ENCODE measurements at places on chromosomes 1 and 21. TPM values are rescaled to one million over a fixed set of nuclear protein-coding genes. Genes with fewer than 3 reads are reported as not detected.

The TMEM167B gene
- 20.5 TPM for total RNA-seq

The DYNLT5 gene
- 1.2 TPM for total RNA-seq

The GBP7 gene
- total RNA-seq = not detected

DNA sequence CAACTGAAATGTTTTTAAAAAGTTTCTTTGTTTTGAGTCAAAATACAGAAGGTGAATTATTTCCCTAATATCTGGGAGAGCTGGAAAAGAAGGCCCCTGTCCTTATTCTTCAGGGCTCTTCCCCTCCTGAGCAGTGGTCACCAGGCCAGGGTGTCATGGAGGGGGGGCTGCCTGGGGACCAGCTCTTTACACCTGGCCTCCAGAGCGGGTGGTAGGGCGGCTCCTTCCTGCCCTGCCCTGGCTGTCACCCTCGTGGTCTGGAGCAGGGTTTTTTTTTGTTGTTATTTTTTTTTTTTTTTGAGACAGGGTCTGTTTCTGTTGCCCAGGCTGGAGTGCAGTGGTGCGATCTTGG lies 6.6 kb downstream of the SKI start:
- H3K36me3 ChIP-seq = no peaks in the 10 kb centered on the region
- H3K27ac ChIP-seq = peak overlapping the region; percentile 85
- no peak for DNase-seq
- H3K4me3 ChIP-seq = no peak overlapping the region
- peaks cover 61% of the 10 kb centered on the region for H3K4me1 ChIP-seq

DNA sequence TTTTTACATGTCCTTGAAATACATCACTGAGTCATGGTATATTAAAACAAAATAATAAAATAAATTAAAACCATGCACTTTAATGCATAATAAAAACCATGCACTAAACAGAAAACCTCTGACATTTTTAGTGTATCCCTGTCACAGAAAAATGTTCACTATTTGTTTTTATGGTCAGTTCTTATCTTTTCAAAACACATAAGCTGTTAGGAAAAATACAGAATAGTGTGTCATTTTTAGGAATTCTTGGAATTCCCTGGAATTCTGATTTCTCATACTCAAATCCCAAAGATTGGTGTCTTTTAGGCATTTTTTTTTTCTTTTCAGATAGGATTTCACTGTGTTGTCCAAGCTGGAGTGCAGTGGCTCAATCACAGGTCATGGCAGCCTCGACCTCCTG lies 25.1 kb upstream of the TINAGL1 start:
- DNase-seq = no peak
- H3K27me3 ChIP-seq = no peaks in the 10 kb centered on the region
- no peak overlapping the region for H3K27ac ChIP-seq
- H3K4me1 ChIP-seq = peaks cover 2% of the 10 kb centered on the region
- no peak overlapping the region for H3K4me3 ChIP-seq

DNA sequence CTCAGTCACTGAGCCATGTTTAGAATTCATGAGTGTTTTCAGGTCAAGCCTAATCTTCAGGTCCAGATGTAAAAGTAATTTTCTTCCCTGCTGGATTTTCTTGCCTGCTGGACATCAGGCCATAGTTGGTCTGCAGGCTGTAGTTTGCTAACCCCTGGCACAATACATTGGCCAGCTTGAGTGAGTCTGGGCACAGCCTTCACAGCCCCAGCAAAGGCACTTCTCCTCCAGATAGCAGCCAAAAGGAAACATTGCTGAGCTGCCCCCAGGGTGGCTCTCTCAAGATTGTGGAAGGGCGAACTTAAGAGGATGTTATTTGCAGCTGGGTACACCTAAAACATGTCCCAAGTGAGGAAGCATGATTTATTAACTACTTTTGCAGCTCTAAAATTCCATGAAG lies 126.8 kb downstream of the PIK3R3 start:
- H3K36me3 ChIP-seq = peaks cover 30% of the 10 kb centered on the region
- no peak overlapping the region for H3K4me3 ChIP-seq
- H3K4me1 ChIP-seq = no peaks in the 10 kb centered on the region
- no peaks in the 10 kb centered on the region for H3K27me3 ChIP-seq
- H3K27ac ChIP-seq = no peak overlapping the region
- no peak for DNase-seq

GRCh38 chr1:14372526-14372925 lies 226.0 kb upstream of the KAZN start:
- H3K36me3 ChIP-seq = no peaks in the 10 kb centered on the region
- no peak for DNase-seq
- H3K4me1 ChIP-seq = no peaks in the 10 kb centered on the region

GRCh38 chr1:182968151-182968741 lies 15.3 kb upstream of the SHCBP1L start:
- DNase-seq = no peak
- no peak overlapping the region for H3K27ac ChIP-seq
- H3K27me3 ChIP-seq = no peaks in the 10 kb centered on the region
- no peaks in the 10 kb centered on the region for H3K36me3 ChIP-seq
- no peaks in the 10 kb centered on the region for H3K4me1 ChIP-seq

GRCh38 chr1:84912726-84913554 lies 19.9 kb upstream of the LPAR3 start:
- H3K36me3 ChIP-seq = no peaks in the 10 kb centered on the region
- H3K27me3 ChIP-seq = no peaks in the 10 kb centered on the region
- DNase-seq = no peak
- no peaks in the 10 kb centered on the region for H3K4me1 ChIP-seq
- H3K4me3 ChIP-seq = no peak overlapping the region
- no peak overlapping the region for H3K27ac ChIP-seq

- H3K4me3 ChIP-seq = no peak overlapping the region
- H3K27me3 ChIP-seq = no peaks in the 10 kb centered on the region
- DNase-seq = no peak
These were observed 127.1 kb downstream of the SLC30A10 start for GRCh38 chr1:219801156-219801820.

DNA sequence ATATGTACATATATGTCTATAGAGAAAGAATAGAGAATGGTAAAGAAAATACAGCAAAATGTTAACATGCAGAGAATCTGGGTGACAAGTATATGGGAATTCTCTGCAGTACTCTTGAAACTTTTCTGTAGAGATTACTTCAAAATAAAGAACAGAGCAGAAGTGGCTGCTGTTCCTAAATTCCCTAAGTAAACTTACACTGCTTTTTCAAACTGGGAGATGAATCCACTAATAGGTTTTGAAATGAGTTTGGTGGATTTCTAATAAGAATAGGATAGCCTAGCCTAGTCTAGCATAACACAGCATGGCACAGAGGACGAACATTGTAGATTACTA lies 450 bp upstream of the CR2 start:
- DNase-seq = no peak
- no peaks in the 10 kb centered on the region for H3K36me3 ChIP-seq
- peaks cover 14% of the 10 kb centered on the region for H3K27me3 ChIP-seq
- no peak overlapping the region for H3K27ac ChIP-seq
